ENCODE measurements at places on chromosomes 1 and 21.

DNA sequence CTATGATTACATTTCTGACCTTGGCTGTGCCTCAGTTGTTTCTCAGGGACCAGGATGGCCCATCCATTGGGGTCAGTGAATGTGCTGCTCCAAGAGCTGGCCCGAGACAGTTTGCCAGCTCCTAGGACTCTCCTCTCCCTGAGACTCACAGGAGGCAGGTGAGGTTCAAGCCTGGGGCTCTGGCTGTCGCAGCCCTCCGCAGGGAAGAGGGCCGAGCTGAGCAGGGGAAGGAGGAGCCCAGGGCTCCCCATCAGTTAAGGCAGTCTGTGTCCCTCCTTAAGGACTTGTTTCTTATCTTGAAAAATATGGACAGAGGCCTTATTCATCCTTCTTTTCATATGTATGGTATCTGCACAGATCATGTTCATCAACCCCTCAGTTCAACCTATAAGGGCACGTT is 26.6 kb upstream of the SARS1 start:
- DNase-seq = no peak

GRCh38 chr1:170619241-170620028 is 44.5 kb upstream of the PRRX1 start:
- no peak for DNase-seq

GRCh38 chr1:175802407-175803123 is 59.2 kb upstream of the TNR start:
- no peak for DNase-seq

- DNase-seq = no peak
These were observed 151.8 kb upstream of the RAB4A start for GRCh38 chr1:229119161-229119560.

GRCh38 chr1:89931964-89932363 is 62.9 kb upstream of the ZNF326 start:
- no peak for DNase-seq

DNA sequence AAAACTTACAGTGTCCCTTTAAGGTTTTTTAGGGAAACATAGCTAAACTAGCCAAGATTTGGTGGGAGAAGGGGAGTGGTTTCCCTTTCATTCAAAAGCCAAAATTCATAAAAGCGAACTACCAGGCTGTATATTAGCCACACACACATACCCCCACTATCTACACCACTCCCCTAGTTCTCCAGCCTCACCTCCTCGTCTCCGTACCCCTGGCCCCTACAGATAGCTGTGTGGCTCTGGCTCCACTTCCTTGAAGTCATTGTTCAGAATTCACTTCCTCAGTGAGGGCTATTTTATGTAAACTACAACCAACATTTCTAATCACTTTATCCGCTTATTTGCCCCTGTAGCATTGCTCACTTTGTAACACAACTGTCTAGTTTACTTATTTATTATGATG is 5.3 kb upstream of the DPH5 start:
- DNase-seq = no peak

- DNase-seq = no peak
These were observed 556.5 kb upstream of the BRINP3 start for GRCh38 chr1:191034132-191034531.

- DNase-seq = no peak
These were observed 42.5 kb upstream of the POFUT2 start for GRCh38 chr21:45330075-45330781.

DNA sequence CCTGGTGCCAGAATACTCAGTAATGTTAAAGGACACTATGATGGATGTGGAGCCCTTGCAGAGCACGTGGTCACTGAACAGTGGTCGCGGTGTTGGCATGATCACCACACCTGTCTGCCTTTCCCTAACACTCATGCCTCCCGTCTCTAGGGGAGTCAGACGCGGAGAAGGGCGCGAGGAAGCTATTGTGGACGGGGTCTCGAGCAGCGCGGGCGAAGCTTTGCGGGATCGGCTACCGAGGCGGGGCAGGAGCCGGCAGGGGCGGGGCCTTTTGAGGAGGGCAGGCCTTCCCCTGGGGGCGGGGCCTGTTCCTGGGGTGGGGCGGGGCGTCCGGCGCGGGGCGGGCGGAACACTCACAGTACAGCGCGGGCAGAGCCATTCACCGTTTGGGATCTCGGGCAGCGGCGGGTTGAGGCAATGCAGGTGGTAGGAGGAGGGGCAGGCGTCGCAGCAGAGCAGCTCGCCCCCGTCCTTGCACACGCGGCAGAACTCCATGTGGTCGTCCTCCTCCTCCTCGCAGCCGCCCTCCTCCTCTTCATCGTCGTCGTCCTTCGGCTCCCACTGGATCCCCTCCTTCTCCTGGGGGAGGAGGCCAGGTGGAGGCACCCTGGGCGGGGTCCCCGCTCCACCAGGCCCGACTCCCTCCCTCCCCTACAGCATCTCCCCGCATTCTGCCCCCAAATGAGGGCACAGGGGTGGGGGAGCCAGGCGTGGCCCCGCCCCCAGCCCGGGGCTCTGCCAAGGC is 31.5 kb downstream of the CHD5 start:
- DNase-seq = no peak

DNA sequence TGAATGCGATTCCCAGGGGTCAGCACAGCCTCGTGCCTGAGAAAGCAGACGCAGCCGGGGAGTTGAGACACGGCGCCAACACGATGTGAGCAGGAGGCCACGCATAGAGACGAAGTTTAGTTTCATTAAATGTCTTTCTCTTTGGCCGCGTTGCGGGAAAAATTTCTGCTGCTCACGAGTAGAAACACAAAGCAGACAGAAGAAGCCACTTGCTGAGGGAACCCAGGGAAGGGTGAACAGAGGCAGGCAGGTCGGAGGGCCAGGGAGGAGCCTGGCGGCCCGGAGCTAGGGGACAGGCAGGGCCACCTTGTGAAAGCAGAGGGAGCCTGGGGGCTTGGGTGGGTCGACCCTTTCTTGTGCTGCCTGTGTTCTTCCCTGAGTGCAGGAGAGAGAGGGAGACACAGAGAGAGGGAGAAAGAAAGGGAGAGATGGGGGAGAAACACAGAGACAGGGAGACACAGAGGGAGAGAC is 33.2 kb downstream of the POFUT2 start:
- DNase-seq = no peak

GRCh38 chr21:39714331-39714730 is 30.7 kb upstream of the IGSF5 start:
- DNase-seq = no peak

DNA sequence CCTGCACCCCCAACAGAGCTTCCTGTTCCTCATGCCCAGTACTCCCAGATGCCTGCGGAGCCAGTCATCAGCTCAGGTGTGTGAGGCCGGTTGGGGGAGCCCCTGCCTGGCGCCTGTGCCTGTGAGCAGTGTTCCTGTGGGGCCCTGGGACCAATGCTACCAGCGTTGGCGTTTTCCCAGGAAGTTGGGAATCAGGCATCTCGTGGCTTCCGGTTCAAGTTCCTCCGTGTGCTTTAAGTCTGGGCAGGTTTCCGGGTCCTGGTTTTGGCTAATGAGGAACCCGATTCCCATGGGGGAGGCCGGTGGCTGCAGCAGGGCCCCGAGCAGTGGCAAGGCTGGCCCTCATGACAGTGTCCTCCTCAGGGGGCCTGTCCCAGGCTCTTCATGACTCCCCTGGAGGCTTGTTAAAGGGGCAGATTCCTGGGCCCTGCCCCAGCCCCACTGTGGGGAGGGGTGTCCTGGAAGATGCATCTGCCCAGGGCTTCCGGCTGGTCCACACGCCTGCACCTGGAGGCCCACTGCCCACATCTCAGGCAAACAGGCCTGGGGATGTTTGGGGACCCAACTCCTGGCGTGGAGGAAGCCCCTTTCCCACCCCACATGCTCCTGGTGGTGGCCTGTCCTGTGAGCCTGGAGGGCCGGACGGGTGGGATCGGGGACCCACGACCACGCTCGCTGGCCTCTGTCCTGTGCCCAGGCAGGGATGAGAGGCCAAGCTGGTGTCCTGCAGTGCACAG is 26.2 kb downstream of the TP73 start:
- no peak for DNase-seq

DNA sequence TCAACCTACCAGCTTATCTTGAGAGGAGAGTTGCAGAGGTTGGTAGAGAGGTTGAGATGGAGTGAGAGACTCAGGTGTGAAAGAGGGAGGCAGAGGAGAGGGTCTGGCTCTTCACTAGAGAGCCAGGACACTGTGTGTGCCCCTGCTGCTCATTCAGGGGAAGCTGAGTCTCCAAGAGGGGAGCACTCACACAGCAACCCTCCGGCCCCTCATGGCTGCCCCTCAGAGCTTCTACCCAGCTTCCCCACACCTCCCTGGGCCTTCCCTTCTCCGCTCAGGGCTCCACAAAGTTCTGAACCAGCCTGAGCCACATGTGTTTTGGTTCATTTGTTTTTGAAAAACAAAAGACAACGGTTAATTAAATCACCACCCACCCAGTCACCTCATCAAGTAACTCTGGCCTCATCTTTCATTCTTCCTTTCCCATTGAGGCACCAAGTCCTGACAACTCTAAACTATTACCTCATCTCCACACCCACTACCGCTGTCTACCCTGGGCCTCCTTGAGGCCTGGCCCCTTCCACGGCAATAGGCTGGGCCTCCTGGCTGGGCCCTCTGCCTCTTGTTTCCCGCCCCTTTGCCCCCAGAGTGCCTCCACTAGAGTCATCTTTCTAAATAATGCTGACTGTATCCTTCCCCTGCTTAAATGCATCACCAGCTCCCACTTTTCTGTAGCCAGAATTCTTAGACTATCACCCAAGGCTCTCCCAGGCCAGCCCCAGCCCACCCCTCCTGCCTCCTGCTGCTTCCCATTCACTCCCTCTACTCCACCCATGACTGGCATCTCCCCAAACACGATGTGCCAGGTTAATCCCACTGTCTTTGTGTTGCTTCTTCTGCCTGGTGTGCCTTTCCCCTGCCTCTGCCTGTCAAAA is 33.0 kb downstream of the TNNT2 start:
- no peak for DNase-seq

- no peak for DNase-seq
These were observed 53.8 kb downstream of the KCNK1 start for GRCh38 chr1:233667741-233668140.

GRCh38 chr1:11400155-11400554 is 78.8 kb upstream of the DISP3 start:
- no peak for DNase-seq

- no peak for DNase-seq
These were observed 72.5 kb downstream of the NID1 start for GRCh38 chr1:235992346-235992745.

Data from NCI-H524 treated with DMSO at 0.1 percent for 48 hours (cell line).